ENCODE measurements at places on chromosomes 16 and 17.
A peak's percentile ranks its signal among the peaks of the same experiment; 100 is the strongest.

- DNase-seq: no peak
These were observed 63.5 kb upstream of the USP7 start for GRCh38 chr16:9027070-9027799.

DNA sequence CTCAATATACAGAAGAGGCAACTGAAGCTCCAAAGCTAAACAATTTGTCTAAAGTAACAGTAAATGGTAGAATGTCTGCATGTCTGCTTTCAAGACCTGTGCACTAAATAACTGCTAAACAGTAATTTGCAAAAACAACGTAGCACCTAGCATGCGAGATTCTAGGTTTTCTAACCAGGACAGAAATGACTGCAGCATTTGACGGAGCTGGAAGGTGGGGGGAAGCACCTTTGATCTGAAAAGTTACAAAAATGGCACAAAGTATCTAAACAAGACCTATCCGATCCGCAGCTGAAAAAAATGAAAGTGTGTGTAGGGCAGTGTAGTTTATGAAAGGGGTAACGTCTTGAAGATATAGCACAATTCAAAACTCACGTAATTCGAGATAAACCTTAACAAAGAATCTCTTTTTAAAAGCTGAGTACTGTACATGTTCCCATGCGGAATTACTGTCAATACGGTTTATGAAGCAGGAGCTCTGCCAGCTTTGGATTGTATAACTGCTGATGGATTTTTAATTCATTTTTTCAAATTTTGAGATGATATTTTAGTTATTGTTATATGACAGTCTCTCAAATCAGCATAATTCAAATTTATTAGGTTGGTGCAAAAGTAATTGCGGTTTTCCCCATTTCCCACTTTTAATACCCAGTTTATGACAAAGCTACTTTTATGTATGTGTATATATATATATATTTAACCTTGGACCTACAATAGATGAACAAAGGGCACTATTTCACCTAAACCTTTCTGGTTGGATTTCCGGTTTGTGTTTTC is 1.2 kb upstream of the WIPI1 start:
- no peak for DNase-seq

- DNase-seq: no peak
These were observed 23.3 kb downstream of the CNP start for GRCh38 chr17:41989702-41990419.

GRCh38 chr17:39144416-39144840 is 7.0 kb downstream of the PLXDC1 start:
- DNase-seq: no peak

GRCh38 chr17:3710951-3711383 is 12.7 kb upstream of the HASPIN start:
- peak; percentile 32 for DNase-seq

- DNase-seq: no peak
These were observed 8.1 kb downstream of the ZCCHC14 start for GRCh38 chr16:87484487-87485331.

GRCh38 chr17:20043021-20043420 is 33.9 kb downstream of the SPECC1 start:
- DNase-seq: no peak

DNA sequence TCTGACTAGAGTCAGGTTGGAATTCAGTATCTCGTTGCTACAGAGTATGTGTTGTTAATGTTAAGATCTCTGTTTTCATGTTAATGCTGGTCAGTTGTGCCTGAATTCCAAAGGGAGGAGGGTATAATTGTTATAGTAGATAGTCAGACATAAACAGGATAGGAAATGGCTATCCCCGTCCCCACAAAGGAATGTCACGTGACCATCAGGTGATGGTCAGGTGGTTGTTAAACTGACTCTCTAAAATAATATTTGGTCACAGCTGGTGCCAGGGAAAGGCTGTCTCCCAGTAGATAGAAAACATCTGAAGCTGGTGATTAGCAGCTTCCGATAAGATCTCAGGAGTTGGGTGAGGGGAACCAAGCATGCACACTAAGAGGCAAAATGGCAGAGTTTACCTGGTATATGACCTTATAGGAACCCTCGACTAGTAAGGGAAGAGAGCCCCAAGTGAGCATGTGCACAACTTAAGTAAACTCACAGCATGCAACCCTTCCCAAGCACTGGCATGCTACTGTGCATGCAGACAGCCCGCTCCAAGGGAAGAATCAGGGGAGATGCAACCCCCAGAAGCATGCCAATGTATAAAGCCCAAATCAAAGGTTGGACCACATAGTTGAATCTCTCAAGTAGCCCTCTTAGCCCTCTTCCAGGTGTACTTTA is 27.4 kb upstream of the SLC6A2 start:
- no peak for DNase-seq

DNA sequence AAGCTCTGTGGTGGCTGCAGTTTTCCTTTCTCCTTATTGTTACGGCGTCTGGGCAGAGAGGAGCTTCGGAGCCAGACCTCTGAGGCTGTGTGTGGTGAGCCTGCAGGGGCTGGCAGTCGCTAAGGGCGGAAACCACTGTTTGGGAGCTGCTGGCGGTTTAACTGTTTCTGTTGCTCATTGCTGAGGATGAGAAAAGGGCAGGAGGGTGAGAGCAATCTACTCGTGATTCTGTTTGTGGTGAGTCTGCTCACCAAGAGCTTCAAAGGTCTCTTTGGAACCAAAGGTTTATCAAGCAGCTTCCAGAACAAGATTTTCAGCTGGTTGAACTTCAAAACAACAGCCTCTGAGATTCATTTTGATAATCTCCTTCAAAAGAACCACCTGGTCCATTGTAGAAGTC is 143.9 kb downstream of the ANKFN1 start:
- DNase-seq: no peak

DNA sequence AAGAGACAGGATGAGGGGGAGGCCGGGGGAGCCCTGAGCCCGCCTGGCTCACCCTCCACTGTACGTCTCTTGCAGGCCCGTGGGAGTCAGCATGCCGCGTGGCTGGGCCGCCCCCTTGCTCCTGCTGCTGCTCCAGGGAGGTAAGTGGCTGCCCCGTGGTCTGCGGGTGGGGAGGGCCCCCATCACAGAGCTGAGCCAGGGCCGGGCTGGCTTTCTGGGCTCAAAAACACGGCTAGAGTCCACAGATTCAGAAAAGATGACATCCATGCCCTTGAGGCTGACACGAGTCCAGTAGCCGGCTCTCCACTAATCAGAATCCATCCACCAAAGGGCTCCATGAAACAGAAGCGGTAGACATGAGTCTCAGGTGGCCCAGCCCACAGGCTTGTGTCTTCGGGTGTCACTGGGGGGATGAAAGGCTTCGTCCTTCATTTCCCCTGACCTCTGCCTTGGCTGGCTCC is 28.0 kb downstream of the IL21R start:
- no peak for DNase-seq

DNA sequence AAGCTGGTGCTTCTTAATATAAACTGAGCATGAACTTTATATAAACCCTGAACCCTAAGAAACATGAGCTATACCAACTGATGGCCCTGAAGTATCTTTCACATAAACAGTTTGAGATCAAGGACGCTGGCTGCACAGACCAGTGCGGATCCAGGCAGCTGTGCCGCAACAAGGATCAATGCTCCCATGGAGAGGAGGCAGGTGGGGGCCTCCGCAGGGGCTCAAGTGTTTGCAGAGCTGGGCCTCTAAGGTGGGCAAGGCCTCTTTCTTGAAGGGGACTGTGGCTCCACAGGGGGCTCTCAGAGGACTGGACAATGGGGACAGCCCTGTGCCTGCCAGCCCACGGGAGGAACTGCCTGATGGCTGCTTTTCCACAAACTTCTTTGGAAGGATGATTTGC is 46.0 kb downstream of the NDEL1 start:
- no peak for DNase-seq

- no peak for DNase-seq
These were observed 13.8 kb downstream of the JUP start for GRCh38 chr17:41772586-41773189.

GRCh38 chr17:38544175-38544838 is 61.4 kb downstream of the SRCIN1 start:
- no peak for DNase-seq

- no peak for DNase-seq
These were observed 9.3 kb upstream of the ABCC11 start for GRCh38 chr16:48256579-48257177.

DNA sequence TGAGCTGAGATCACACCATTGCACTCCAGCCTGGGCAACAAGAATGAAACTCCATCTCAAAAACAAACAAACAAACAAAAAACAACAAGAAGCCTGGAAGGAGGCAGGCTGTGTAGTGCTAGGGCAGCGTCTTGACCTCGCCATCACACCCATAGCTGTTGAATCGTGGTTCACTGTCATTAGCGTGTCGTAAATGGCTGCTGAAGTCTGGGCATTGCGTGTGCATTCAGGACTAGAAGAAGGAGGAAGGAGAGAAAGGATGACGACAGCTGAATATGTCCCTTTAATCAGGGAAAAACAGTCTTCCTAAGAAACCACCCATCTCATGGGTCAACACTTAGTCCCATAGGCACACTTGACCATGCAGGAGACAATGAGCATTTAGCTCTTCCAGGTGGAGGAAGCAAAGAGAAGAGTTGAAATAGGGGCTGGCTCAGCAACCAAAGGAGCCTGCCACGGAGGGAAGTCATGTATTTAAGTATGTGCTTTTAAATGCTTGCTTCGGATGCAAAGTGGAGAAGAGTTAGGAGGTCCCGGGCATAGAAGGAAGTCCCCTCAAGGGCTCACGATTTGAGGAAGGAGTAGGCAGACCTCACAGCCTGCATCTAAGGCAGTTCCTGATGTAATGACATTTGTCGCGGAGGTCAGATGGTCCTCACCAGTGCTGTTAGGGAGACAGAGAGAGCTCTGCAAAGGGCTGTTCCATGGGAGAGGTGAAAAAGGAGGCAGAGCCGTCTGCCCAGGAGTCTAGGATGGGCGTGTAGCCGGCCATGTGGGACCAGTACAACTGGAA is 8.8 kb downstream of the PRSS22 start:
- DNase-seq: no peak

DNA sequence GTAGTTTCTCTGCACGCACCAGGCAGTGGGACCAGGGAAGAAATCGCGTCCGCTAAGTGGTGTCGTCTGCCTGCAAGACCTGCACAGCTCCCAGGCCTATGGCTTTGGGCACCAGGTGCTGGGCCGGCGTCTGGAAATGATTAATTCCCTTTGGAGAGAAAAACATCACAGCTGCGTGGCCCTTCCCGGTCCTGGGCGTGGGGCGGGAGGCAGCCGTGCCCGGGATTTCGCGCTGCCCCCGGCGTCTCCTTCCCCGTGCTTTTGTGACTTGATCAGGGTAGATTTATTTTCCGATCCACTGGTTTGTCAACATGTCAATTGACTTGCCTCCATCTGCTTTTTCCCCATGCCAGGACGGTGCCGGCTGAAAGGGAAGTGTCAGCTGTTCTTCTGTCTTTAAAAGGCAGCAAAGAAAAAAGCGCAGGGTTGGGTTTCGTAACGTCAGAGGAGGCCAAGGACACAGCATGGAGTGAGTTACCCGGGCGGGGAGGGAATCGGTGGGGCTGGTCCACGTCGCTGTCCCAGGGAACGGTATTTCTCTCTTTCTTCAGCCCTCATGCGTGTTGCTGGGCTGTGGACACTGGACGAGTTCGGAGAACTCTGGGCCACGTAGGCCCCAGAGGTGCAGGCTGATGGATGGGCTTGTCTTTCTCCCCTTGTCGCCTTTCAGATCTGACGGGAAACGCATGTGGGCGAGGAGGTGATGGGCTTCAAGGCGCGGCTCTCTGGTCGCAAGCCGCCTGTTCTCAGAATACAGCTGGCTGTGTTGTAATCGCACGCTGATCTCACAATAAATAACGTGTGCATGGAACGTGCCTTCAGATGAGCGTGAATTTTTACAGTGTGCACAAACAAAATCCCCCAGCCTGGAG is 188.1 kb upstream of the ZNF469 start:
- no peak for DNase-seq

- no peak for DNase-seq
These were observed 9.2 kb upstream of the SNN start for GRCh38 chr16:11658896-11659708.

DNA sequence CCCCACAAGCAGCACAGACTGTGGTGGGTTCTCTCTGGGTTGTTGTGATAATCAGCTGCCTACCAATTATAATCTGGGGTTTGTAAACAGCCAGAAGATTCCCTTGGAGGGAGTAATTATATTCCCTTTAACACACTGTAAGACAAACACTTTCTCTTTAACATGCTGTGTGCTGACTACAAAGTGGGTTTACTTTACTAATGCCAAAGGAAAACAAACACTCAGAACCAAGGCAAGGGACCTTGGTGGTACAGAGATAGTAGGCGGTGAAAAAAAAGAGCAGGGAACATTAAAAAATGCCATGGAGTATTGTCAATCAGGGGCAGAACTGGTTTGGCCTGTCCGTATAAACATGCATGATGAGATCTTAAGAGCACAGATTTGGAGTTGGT is 3.0 kb upstream of the VAT1L start:
- DNase-seq: no peak

DNA sequence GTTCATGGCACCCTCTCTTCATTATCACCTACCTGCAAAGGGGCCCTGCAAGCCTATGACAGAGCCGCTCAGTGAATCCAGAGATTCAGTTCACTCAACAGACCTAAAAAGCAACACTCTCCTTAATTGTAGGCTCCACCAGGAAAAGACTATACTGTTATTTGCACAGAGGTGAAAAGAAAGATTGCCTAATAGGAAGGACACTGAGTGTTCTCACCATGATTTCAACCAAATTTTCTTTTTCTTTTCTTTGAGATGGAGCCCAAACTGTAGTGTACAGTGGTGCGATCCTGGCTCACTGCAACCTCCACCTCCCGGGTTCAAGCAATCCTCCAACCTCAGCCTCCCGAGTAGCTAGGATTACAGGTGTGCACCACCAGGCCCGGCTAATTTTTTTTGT is 104.5 kb downstream of the PARN start:
- DNase-seq: no peak

DNA sequence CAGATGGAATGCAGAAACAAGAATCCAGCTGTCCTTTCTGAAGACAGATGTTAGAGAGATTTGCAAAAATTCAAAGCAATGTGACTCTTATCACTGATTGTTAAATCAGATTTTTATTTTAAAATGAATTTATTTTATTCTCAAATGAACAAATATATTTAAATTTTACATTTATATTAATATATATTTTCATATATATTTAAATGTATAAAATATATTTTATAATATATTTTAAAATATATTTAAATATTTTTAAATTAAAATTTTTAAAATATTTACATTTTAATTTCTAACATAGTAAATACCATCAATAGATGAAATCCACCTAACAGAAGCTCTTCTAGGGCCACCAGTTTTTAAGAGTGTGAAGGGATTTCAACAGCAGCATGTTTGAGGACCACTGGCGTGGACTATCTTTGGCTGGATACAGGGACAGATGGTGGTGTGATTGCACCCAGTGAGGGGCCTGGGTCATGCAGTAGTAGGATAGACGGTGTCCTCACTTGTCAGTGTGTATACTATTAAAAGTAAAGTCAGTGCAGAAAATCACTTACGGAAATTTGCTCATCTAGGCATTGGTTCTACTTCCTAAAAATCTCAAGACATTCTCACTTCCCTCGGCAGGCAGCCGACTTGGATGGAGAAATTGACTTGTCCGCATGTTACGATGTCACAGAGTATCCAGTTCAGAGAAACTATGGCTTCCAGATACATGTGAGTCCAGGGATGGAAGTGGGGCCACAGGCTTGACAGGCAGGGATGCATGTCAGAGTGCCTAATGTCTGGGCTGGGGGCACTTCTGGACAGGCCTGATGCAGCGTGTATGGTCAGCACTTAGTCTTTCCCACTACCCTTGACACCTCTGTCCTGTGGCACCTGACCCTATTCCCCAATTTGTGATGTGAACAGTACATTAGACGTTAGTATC is 56.3 kb downstream of the PLD6 start:
- no peak for DNase-seq

- DNase-seq: no peak
These were observed 10.5 kb downstream of the TBC1D16 start for GRCh38 chr17:80025140-80025539.

- DNase-seq: no peak
These were observed 25.3 kb upstream of the PHAF1 start for GRCh38 chr16:67084345-67085028.
